ENCODE measurements at places on chromosomes 16 and 17. TPM values are rescaled to one million over a fixed set of nuclear protein-coding genes. Genes with fewer than 3 reads are reported as not detected.

DNA sequence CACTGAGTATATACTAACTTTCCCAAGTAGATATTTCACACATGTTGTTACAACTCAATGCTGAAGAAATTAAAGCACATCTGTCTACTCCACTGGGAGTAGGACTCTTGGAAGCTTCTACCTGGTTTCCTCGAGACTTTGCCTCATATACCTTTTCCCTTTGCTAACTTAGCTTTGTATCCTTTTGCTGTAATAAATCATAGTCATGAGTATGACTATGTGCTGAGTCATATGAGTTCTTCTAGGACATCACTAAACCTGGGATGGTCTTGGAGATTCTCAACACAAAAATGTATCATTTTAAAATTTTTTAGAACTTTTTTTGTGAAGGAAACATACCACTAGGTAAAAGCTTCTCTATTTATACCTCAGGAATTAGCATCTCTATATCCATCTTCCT, 39.8 kb downstream of the ABCA5 start:
- H3K27ac ChIP-seq, result no peak overlapping the region
- no peaks in the 10 kb centered on the region for H3K4me1 ChIP-seq
- peaks cover 18% of the 10 kb centered on the region for H3K36me3 ChIP-seq

- H3K27me3 ChIP-seq, result peaks cover 28% of the 10 kb centered on the region
- DNase-seq, result no peak
- peaks cover 5% of the 10 kb centered on the region for H3K4me1 ChIP-seq
- no peaks in the 10 kb centered on the region for H3K36me3 ChIP-seq
- H3K27ac ChIP-seq, result no peak overlapping the region
Measured at GRCh38 chr16:88975511-88976061, 1.4 kb downstream of the CBFA2T3 start.

CDC6 gene
- 86.2 TPM for total RNA-seq

KRT31 gene
- not detected for total RNA-seq

DNA sequence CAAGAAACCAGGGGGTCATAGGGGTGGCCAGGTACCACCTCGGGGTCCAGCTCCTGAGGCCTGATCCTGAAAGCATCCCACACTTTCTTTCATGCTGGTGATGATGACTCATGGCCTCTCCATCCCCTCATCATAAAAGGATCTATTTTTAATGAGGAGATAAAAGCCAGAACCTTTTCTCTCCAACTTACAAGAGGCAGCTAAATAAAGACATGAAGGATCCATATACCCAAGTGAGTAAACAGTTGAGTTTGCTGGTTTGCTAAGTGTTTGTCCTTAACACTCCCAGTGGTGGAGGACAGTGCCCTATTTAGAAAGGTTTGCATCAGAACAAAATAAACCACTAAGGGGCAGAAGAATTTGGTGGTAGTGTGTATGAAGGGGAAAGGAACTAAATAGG, 383.8 kb downstream of the GRIN2A start:
- H3K4me1 ChIP-seq, result no peaks in the 10 kb centered on the region
- H3K36me3 ChIP-seq, result no peaks in the 10 kb centered on the region
- DNase-seq, result no peak
- no peak overlapping the region for H3K4me3 ChIP-seq
- no peak overlapping the region for H3K27ac ChIP-seq
- H3K27me3 ChIP-seq, result no peaks in the 10 kb centered on the region

SOX15 gene
- 0.34 TPM for total RNA-seq

DNA sequence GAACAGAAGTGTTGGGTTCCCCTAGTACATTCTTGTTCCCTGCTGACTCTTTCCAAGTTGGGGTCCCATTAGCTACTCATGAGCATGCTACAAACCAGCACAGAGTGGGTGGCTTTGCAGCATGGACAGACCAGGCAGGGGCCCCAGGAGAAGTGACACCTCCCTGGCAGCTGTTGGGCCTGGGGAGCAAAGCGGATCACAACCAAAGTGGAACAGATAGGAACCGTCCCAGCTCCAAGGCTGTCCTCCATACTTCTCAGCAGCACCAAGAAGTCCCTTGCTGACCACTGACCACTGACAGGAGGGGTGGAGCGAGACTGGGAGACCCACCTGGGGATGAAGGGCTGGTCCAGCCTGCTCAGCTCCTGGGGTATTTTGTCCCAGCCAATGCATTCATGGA, 12.4 kb upstream of the GFAP start:
- no peaks in the 10 kb centered on the region for H3K27me3 ChIP-seq
- peaks cover 2% of the 10 kb centered on the region for H3K36me3 ChIP-seq
- DNase-seq, result no peak
- H3K4me3 ChIP-seq, result no peak overlapping the region
- H3K27ac ChIP-seq, result no peak overlapping the region

GAST gene
- total RNA-seq, result not detected

- H3K4me3 ChIP-seq, result peak within 1 kb of the TSS; percentile 94
- no peaks in the 10 kb centered on the region for H3K27me3 ChIP-seq
- peaks cover 31% of the 10 kb centered on the region for H3K4me1 ChIP-seq
Measured at GRCh38 chr17:30831663-30832437, at the start of gene ATAD5. TSS of gene ATAD5 (plus strand) at chr17:30831966. CDS start at chr17:30832348, 382 bp downstream.

- no peak for DNase-seq
- no peak overlapping the region for H3K4me3 ChIP-seq
- H3K27me3 ChIP-seq, result no peaks in the 10 kb centered on the region
- no peaks in the 10 kb centered on the region for H3K36me3 ChIP-seq
- peaks cover 14% of the 10 kb centered on the region for H3K4me1 ChIP-seq
Measured at GRCh38 chr17:3812771-3813170, 11.8 kb upstream of the ITGAE start.

GRCh38 chr16:31507617-31507928, 618 bp downstream of the RUSF1 start:
- peak overlapping the region; percentile 93 for H3K4me3 ChIP-seq
- H3K4me1 ChIP-seq, result peaks cover 52% of the 10 kb centered on the region
- H3K27me3 ChIP-seq, result no peaks in the 10 kb centered on the region
- H3K36me3 ChIP-seq, result peaks cover 7% of the 10 kb centered on the region
- H3K27ac ChIP-seq, result peak overlapping the region; percentile 97

- no peak for DNase-seq
- no peaks in the 10 kb centered on the region for H3K36me3 ChIP-seq
- H3K27ac ChIP-seq, result no peak overlapping the region
- peaks cover 41% of the 10 kb centered on the region for H3K27me3 ChIP-seq
- no peaks in the 10 kb centered on the region for H3K4me1 ChIP-seq
Measured at GRCh38 chr17:5680766-5681165, 96.5 kb upstream of the NLRP1 start.

DNA sequence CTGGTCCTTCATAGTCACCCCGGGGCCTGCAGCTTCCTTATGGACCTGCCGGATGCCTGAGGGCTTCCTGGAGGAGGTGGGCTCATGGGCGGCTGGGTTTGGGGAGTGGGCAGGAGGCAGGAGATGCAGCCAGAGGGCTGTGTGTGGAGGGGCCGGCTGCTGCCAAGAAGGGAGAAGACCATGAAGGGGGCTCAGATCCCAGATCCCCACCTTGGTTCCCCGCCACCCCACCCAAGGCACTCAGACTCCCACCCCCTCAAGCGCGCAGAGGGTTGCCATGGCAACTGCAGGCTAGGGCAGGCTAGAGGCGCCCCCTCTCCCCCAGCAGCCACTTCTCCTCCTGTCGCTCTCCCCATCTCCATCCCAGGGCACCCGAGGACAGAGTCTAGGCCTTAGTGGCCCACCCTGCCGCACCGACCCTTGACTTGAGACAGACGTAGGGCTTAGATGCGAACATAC, 104.5 kb downstream of the CRLF3 start:
- no peak overlapping the region for H3K27ac ChIP-seq
- no peaks in the 10 kb centered on the region for H3K27me3 ChIP-seq
- H3K4me3 ChIP-seq, result no peak overlapping the region
- no peak for DNase-seq
- no peaks in the 10 kb centered on the region for H3K36me3 ChIP-seq

DNA sequence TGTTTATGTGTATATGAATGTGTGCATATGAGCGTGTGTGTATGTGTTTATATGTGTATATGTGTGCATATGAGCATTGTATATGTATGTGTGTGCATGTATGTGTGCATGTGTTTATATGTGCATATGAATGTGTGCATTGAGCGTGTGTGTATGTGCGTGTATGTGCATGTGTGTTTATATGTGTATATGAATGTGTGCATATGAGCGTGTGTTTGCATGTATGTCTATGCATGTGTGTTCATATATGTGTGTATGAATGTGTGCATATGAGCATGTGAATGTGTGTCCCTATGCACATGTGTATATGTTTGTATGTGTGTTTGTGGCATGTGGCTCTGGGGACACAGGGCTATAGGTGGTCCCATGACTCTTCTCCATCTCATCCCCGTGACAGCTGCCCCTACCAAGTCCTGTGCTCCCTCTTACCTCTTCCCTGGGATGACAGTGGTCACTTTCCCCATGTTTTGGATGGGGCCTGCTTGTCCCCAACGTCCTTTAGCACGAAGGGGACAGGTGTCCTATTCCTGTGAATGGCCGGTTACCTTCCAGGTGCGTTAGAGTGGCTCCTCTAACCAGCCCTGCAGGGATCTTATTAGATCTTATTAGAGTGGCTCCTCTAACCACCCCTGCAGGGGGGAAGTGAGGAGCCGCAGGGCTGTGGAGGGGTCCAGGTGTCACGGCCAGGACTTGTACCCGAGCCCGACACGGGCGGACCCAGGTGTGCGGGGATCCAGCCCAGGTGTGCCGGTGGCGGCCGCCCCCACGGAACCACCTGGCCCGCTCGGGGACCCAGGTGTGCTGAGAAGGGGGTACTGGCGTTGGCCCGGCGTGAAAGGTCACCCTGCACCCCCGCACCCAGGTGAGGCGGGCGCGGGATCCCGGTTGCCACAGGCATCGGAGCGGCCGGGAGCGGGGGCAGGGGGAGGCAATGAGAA, 105.6 kb downstream of the SEC14L1 start:
- no peaks in the 10 kb centered on the region for H3K36me3 ChIP-seq
- no peak for DNase-seq
- H3K27ac ChIP-seq, result no peak overlapping the region
- peaks cover 14% of the 10 kb centered on the region for H3K4me1 ChIP-seq
- H3K27me3 ChIP-seq, result peaks cover 25% of the 10 kb centered on the region
- peak overlapping the region; percentile 75 for H3K4me3 ChIP-seq

CYGB gene
- total RNA-seq, result 0.44 TPM

GRCh38 chr16:12300490-12300889, 324.0 kb downstream of the SNX29 start:
- no peak for DNase-seq
- no peak overlapping the region for H3K4me3 ChIP-seq
- no peaks in the 10 kb centered on the region for H3K27me3 ChIP-seq

TPSG1 gene
- 0.32 TPM for total RNA-seq

GRCh38 chr16:71883168-71883848, 674 bp downstream of the ZNF821 start:
- H3K4me1 ChIP-seq, result peaks cover 50% of the 10 kb centered on the region
- peaks cover 12% of the 10 kb centered on the region for H3K27me3 ChIP-seq
- peak overlapping the region; percentile 61 for H3K27ac ChIP-seq
- H3K36me3 ChIP-seq, result peaks cover 18% of the 10 kb centered on the region
- peak overlapping the region; percentile 81 for H3K4me3 ChIP-seq

CLEC19A gene
- total RNA-seq, result not detected

- H3K4me3 ChIP-seq, result no peak overlapping the region
- H3K27me3 ChIP-seq, result no peaks in the 10 kb centered on the region
- no peak for DNase-seq
- peaks cover 2% of the 10 kb centered on the region for H3K36me3 ChIP-seq
- peaks cover 5% of the 10 kb centered on the region for H3K4me1 ChIP-seq
Measured at GRCh38 chr17:2421315-2422147, 20.7 kb upstream of the MNT start.

SLC12A4 gene
- total RNA-seq, result 34.7 TPM

GRCh38 chr16:88303890-88304819, 78.6 kb upstream of the ZNF469 start:
- H3K36me3 ChIP-seq, result no peaks in the 10 kb centered on the region
- no peak for DNase-seq

GRCh38 chr17:45771271-45771959, 12.7 kb upstream of the CRHR1 start:
- H3K36me3 ChIP-seq, result no peaks in the 10 kb centered on the region
- H3K4me3 ChIP-seq, result no peak overlapping the region
- no peak for DNase-seq

GRCh38 chr16:78249832-78250231, 150.4 kb downstream of the WWOX start:
- H3K36me3 ChIP-seq, result no peaks in the 10 kb centered on the region
- DNase-seq, result no peak
- no peaks in the 10 kb centered on the region for H3K4me1 ChIP-seq
- no peaks in the 10 kb centered on the region for H3K27me3 ChIP-seq
- H3K27ac ChIP-seq, result no peak overlapping the region

- DNase-seq, result no peak
- peaks cover 84% of the 10 kb centered on the region for H3K4me1 ChIP-seq
- H3K27ac ChIP-seq, result peak overlapping the region; percentile 99
- no peaks in the 10 kb centered on the region for H3K27me3 ChIP-seq
Measured at GRCh38 chr17:58341861-58342475, 10.0 kb downstream of the SUPT4H1 start.

- DNase-seq, result no peak
- H3K4me3 ChIP-seq, result no peak overlapping the region
- no peaks in the 10 kb centered on the region for H3K36me3 ChIP-seq
- no peaks in the 10 kb centered on the region for H3K27me3 ChIP-seq
Measured at GRCh38 chr16:47046726-47047523, 73.5 kb upstream of the DNAJA2 start.

DNA sequence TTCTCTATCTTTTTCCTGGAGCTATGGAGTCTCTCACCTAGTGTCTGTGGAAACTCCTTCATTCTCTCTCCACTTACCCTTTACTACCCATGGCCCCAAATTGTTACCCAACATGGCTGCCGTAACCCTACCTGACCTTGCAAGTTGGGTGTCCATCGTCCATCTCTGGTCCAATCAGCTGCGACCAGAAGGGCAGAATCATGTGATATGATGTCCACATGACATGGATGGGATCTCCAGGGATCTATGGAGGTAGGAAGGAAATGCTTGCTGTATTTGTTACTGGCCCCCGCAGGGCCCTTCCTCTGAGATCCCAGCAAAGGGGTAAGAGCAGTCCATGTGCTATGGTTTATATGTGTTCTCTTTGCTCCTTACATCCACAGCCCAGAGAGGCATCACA, 8.0 kb upstream of the DRC7 start:
- no peaks in the 10 kb centered on the region for H3K36me3 ChIP-seq
- H3K27me3 ChIP-seq, result no peaks in the 10 kb centered on the region
- DNase-seq, result no peak
- no peak overlapping the region for H3K4me3 ChIP-seq
- peaks cover 22% of the 10 kb centered on the region for H3K4me1 ChIP-seq

DNA sequence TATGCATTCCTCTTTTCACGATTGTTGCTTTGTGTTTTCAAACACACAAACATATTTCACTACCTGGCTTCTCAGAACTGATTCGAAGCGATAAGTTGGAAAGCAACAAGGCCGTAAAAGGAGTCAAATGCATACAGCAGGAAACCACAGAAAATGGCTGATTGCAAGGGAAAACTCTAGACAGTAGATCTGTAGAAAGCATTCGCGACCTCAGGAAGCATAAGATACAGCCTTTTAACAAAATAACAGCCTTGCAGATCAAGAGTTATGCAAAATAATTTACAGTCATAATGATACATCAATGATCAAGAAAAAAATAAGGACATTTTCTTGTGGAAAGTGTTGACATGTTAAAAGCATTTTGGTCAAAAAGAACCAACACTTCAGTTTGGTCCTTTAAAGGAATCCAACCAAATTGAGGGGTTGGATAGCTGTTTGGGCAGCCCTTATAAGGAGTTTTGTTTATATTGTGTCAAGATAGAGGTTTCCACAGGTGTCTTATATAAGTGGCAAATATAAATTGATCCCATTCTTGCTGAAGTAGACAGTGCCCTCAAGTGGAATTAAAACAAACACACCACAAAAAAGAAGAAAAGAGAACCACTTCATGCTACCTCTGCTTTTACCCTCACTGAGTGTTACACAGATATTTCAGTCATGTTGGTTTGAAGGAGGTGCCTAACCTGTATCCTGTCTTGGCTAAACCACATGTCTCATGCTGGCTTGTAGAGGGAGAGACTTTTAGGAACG, 5.5 kb downstream of the CYLD start:
- peaks cover 43% of the 10 kb centered on the region for H3K36me3 ChIP-seq
- H3K27me3 ChIP-seq, result no peaks in the 10 kb centered on the region
- peak overlapping the region; percentile 84 for H3K27ac ChIP-seq
- no peak for DNase-seq
- H3K4me3 ChIP-seq, result peak overlapping the region; percentile 82
